ENCODE measurements at places on chromosomes 5 and 9. TPM values are rescaled to one million over a fixed set of nuclear protein-coding genes. Genes with fewer than 3 reads are reported as not detected.

Gene CSF1R
- total RNA-seq = 32.7 TPM

Gene DELE1
- total RNA-seq = 100 TPM

Gene ANKDD1B
- 7.7 TPM for total RNA-seq

Gene FLT4
- 9.5 TPM for total RNA-seq

Gene DMRTA1
- 3.5 TPM for total RNA-seq

Gene TNFSF15
- 3.3 TPM for total RNA-seq

Gene CD274
- 33.3 TPM for total RNA-seq

All from stomach (tissue), 19 donors.